Stimulated activated CD4-positive, alpha-beta T cell treated with anti-CD3 and anti-CD28 coated beads, Interleukin-12 subunit alpha, Interleukin-12 subunit beta, amount 100 ng/mL, for 24 hours (primary cell): ENCODE measurements at places on chromosomes 2 and 18.

GRCh38 chr2:12044857-12045256, 298.4 kb downstream of the LPIN1 start:
- no peak for DNase-seq

DNA sequence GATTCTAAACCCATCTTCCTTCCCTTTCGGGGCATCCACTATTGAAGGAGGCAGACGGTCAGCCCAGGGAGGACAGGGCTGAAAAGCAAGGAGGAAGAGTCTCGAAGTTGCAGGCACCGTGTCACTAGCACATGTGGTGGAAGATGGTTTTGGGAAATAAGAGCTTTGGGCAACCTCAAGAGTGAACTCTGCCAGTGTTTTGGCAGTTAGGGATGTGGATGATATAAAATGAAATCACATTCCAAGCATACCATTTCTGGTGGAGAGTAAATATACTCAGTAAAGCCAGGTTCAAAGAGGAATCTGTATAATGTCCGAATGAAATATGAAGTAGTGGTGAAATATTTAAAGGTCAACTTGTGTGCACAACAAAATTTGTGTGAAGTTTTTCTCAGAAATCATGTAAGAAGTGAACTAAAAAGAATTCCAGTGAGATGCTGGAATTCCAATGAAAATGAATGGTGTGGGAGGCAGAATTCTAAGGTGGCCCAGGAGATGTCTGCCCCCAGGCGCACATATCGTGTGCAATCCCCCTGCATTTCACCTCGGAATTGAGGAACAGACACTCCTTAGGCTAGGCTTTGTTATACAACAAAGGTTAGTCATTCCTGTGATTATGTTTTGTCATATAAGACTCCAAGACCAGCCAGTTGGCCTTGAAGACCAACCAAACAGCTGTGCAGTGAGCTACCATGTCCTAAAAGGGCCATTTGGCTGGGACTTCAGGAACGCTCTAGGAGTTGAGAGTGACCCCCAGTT, 147.1 kb downstream of the SH3BP4 start:
- DNase-seq: no peak

- no peak for DNase-seq
Observed at GRCh38 chr18:24321071-24321470, 76.6 kb downstream of the OSBPL1A start.

DNA sequence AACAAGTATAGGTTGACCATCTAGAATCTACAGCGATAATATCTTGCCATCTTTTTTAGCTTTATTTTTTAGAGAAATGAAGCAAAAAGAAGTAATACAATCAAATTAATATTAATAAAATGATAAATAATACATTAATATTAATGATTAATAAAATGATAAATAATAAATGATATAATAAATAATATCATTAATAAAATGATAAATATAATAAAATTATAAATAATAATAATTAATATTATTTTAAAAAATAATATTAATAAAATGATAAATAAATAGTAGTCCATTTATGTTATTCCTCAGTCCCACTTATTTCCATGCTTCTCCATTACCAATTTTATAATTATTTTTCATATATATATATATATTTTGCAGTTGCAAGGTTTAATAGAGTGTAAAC, 3.2 kb upstream of the REG3A start:
- no peak for DNase-seq

GRCh38 chr18:75391279-75392225, 36.0 kb downstream of the SMIM21 start:
- DNase-seq: no peak

- DNase-seq: no peak
Observed at GRCh38 chr2:160513120-160513519, 19.5 kb upstream of the RBMS1 start.

DNA sequence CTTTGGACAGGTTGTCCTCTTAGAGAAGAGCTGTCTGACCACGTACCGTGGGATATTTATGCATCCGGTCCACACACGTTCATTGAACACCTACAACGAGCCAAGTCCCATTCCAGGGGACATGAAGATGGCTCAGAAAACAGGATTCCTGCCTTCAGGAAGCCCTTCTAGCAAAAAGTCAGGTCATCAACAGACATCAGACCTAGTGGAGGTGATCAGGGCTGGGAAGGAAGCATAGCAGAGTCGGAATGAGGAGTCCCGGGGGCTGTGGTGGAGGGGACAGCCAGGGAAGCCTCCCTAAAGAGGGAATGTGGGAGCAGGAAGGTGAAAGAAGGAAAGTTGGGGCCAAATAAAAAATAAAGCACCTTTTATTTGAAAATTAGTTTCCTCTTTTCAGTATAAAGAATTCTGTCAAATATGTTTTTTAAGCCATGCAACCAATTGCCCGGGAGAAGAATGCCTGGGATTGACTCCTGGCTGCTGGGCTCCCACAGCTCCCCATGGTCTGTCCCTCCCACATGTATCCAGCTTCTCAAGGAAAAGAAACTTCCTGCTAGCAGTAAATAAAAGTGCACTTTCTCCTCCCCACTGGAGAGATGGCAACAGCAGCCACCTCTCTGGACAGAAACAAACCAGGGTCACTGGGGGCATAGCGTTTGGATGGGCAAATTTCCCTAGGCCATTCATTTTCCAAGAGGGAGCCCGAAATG, 144.8 kb downstream of the SMAD7 start:
- DNase-seq: no peak

DNA sequence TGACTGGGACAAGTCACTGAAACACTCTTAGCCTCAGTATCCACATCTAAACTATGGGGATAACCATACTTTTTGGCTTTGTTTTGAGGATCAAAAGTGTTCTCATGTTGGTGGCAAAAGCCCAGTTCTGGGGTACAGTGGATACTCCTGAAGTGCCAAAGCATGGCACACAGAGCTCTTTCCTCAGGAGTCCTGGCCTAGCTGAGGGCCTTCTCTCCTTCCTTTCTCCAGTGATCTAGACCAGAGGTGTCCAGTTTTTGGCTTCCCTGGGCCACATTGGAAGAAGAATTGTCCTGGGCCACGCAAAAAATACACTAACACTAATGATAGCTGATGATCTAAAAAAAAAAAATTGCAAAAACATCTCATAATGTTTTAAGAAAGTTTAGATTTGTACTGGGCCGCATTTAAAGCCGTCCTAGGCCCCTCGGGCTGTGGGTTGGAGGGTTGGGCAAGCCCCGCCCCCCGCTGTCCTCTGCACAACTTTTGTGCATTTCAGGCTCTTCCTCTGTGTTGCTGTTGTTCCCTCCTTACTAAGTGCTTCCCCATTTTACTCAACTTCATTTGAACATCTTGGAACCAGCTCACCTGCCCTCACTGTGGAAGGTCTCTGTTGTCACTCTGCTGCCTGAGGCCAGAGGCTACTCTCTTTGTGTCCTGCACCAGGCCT, 337.0 kb downstream of the CYRIA start:
- no peak for DNase-seq

DNA sequence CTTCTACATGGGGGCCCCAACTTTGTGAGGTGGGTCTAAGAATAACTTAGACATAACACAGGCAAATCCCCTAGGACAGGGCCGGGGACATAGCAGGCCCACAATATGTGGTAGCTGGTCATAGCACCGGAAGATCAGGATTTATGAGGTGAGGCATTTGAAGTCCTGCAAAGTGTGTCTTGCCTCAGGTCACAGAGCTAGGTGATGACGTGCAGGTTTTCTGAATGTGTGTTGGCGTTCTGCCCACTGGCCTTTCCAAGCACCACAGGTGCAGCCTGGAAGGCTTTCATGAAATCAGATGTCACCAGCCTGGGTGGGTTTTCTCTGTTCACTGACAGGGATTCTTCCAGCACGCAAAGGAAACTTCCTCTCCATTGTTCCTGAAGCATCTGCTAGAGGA, 119.1 kb downstream of the LRATD1 start:
- no peak for DNase-seq

DNA sequence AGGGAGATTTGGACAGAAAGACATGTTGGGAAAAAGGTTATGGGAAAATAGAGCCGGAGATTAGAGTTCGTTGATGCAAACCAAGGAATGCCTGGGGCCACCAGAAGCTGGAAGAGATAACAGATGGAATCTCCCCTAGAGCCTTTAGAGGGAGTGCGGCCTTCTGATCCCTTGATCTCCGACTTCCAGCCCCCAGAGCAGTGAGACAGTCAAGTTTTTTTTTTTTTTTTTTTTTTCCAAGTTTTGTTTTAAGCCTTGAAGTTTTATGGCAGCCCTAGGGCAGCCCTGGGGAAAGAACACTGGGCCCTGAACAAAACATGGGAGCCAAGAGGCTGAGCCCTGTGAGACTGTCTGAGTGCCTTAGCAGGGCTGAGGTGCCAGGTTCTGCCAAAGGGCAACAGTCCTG, 6.5 kb downstream of the DGKD start:
- DNase-seq: no peak

GRCh38 chr2:142687075-142687474, 190.4 kb upstream of the KYNU start:
- no peak for DNase-seq

DNA sequence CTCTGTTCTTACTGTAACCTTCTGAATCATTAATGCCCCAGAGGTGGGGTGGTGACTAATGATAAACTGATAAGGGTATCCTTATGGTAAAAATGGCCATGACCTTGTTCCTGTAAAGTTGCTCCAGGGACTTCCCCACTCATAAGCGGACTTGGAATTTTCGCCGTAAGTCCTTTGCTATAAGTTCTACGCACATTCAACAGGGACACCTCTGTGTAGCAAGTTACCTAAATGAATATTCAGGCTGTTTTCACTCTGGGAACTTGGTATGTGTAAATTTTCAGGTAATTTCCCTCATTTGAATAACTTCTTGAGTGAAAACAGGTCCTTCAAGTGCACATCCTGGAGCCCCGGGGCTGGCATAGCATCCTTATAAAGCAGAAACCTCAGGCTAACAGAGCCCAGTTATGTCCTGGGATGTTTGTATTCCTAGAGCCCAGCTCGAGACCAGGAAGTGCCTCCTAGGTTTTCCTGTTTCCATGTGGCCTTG, 9.4 kb upstream of the AGFG1 start:
- DNase-seq: no peak
